Regular cardiac myocyte (primary cell): ENCODE measurements at places on chromosomes 6 and 20. TPM values are rescaled to one million over a fixed set of nuclear protein-coding genes. Genes with fewer than 3 reads are reported as not detected.

Gene KCNS1
- total RNA-seq = 0.58 and 2.0 TPM in 2 replicates

Gene PI16
- total RNA-seq = 0.28 and 0.38 TPM in 2 replicates

Gene SLA2
- under 0.01 TPM in 1 of 2 replicates, not detected in the other for total RNA-seq

Gene REM1
- 0.19 and 0.28 TPM in 2 replicates for total RNA-seq

Gene HLA-DPA1
- total RNA-seq = 1.9 and 2.8 TPM in 2 replicates

Gene TGM3
- total RNA-seq = 0.19 and 0.28 TPM in 2 replicates

Gene GABRR2
- 0.19 and 0.56 TPM in 2 replicates for total RNA-seq

Gene DSP
- total RNA-seq = 17.4 and 27.3 TPM in 2 replicates

Gene FAM217A
- total RNA-seq = not detected in 2 replicates

Gene HMGCLL1
- total RNA-seq = under 0.01 and 0.28 TPM in 2 replicates

Gene ARID1B
- total RNA-seq = 24.8 and 25.1 TPM in 2 replicates
